ENCODE measurements at places on chromosomes 12 and 14.

- no peak for DNase-seq
These were observed 172.4 kb upstream of the LMNTD1 start for GRCh38 chr12:25725470-25725869.

DNA sequence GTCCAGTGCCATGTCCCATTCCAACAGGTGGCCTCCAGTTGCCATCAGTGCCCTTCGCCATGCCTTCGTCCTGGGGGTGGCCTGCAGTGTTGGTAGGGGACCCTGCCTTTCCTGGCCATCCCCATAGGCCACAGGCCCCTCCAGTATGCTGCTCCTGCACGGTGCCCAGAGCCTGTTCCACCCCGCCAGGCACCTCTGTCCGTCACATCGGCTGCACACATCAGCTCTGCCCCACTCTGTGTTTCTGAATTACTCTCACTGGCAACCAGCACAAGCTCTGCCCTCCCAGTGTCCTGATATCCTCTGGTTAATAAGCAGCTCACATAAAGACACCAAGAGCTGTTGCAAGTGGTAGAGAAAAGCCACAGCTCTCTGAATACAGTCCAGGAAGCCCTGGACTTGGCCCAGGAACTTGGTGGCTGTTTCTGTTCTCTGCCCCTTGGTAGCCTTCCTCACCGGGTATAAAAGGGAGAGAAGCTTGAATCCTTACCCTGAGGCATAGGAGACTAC is 31.3 kb upstream of the ATP2A2 start:
- DNase-seq, result no peak

GRCh38 chr12:91766454-91766853 is 379.2 kb downstream of the BTG1 start:
- DNase-seq, result no peak

- DNase-seq, result no peak
These were observed 43.6 kb upstream of the DDX11 start for GRCh38 chr12:31029916-31030562.

- no peak for DNase-seq
These were observed 29.2 kb downstream of the GNS start for GRCh38 chr12:64729909-64730587.

DNA sequence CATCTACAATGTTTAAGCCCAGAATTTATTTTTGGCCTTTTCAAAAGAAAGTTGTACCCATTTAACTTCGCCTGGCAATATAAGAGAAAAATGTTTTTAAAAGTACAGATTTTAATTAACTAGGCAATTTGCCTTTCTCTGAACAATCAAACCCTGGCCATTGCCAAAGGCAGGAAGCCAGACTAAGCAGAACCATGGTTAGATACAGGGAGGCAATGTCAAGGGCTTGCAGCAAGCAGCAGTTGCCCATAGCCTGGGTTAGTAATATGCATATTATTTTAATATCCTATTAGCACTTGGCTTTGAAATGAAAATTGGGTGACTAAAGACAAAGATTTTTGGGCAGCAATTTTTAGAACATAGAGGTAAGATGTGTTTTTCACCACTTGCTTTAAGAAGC is 51.1 kb upstream of the FRMD6 start:
- DNase-seq, result no peak

GRCh38 chr14:52279408-52279807 is 11.9 kb downstream of the PTGDR start:
- no peak for DNase-seq

GRCh38 chr12:95269892-95270291 is 52.3 kb downstream of the VEZT start:
- no peak for DNase-seq

- DNase-seq, result no peak
These were observed 630 bp downstream of the NELL2 start for GRCh38 chr12:44875417-44875953.

DNA sequence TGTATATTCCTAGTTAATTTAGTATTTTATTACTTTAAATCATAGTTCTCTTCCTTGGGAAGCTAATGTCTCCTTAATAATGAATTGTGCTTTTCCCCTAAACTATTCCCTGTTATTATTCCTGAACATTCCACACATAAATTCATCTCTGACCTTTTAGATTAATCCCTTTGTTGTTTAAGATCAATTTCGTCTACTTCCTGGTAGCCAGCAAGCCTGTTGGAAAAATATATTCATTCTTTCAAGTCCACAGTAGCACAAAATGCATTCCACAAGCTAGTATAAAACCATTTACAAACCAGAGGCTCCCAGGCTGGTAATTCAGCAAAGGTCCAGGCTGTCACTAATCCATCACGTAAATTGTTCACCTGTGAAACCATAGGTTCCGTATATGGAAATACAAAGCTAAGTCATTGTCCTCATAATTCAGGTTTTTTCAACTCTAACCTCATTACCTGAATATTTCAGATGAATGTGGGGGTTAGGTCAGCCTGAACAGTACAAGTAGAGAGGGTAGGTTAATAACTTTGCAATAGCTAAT is 232.7 kb downstream of the SEC23A start:
- DNase-seq, result no peak

DNA sequence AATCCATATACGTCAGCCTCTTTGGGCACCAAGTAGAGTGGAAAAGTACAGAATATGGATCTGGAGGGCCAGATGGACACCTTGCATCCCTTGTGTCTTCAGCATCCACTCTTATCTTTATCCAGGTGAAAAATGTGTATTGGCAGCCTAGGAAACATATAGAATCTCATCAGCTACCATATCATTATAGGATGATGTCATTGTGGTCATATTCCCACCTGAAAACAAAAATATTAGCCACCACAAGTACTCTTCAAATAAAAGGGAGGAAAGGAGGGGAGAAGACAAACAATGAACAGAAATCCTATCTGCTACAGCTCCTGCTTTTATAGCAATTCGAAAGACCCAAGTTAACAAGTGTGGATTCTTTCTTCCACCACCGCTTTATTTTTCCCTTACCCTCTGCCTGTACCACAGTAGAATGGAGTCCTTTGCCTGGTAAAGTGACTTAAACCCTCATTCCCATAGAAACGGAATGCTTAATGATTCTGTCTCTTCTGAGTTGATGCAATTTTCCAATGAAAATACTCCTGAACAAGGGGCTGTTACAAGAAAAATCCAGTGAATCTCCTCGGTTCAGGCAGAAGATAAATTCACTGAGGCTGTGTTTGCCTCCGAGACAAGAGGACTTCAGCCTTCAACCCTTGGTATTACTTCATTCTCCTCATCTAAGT is 13.8 kb upstream of the IL26 start:
- no peak for DNase-seq

- no peak for DNase-seq
These were observed 56.3 kb downstream of the KCNH5 start for GRCh38 chr14:62988967-62989366.

GRCh38 chr12:96335270-96335669 is 65.0 kb downstream of the CDK17 start:
- no peak for DNase-seq

DNA sequence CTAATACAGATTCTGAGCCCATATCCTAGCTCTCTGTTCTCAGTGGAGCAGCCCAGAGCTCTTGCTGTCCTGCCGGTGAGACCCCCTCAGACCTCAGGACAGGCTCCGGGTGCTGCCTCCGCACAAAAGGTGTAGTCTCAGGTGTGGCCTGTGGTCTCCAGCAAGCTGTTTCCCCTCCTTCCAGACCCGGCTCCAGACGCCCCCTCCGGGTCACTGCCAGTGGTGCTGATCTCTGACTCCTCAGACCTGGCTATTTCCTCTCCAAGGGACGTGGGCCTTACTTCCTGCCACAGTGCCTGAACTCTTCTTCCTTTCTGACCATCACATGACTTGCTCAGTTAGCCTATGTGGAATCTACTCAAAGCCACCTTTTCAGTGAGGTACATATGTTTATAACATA is 337.5 kb downstream of the GLT1D1 start:
- DNase-seq, result no peak

GRCh38 chr12:123945287-123946151 is 27.1 kb downstream of the CCDC92 start:
- no peak for DNase-seq

- no peak for DNase-seq
These were observed 256.2 kb downstream of the DAD1 start for GRCh38 chr14:22332686-22333421.

DNA sequence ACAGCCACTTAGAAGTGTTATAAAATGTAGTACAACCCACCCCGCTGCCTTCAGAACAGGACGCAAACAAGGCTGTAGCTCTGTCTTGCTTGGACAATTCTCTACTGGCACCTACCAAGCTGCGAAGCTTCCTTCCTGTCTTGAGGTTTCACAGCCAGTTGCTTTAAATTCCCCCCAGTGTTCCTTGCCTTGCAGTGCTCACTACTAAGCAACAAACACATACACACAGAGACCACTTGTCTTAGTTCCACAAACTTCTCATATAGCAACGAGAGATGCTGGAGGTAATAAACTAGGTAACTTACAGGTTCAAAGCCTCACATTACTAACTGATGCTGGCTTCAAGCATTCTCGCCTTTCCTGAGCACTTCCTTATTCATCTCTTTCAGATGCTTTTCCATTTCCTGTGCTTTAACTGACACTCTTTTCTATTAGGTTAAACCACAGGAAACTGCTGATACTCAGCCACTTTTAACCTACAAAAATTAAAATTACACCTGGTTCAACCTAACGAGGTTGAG is 91.5 kb upstream of the PTGDR start:
- DNase-seq, result no peak

DNA sequence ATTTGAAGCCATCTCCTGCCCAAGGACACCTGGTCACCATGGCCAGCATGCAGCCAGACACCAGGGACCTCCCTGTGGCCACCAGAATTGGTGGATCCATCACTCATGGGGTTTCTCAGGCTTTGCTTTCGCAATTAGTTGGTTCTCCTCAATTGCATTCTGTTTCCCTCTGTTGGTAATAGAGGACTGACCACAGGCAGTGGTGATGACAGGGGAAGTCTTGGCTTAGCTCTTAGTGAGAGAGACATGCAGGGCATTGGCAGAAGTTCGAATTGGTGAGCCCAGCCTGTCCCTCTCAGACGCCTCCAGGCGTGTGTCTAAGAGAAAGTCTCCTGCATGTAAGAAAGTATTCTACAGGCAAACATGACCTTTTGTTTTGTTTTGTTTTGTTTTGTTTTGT is 21.3 kb downstream of the HCAR2 start:
- no peak for DNase-seq

DNA sequence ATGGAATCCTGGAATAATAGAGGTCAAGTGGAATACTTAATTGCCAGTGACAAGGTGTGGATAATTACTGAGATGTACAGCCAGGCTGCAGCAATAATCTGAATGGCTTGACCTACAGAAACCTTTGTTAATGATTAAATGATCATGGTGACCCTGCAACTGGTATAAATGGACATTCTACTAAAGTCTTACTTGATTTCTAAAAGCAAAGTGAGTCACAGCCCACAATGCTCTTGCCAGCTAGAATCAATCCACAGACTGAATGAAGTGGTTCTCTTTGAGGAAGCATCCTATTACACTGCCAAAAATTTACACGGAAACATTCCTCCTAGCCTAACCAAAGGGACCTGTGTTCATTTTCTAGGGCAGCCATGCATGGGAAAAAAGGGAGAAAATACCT is 518.5 kb downstream of the SOX5 start:
- DNase-seq, result no peak

GRCh38 chr12:65525491-65526141 is 247.1 kb downstream of the MSRB3 start:
- DNase-seq, result no peak

- DNase-seq, result no peak
These were observed 156.5 kb upstream of the AMIGO2 start for GRCh38 chr12:47236109-47236714.

- no peak for DNase-seq
These were observed 27.0 kb downstream of the SYNE3 start for GRCh38 chr14:95489214-95490137.

GRCh38 chr12:9079883-9080675 is 35.6 kb downstream of the A2M start:
- no peak for DNase-seq

GRCh38 chr14:75238756-75239455 is 39.7 kb upstream of the FOS start:
- DNase-seq, result no peak

- DNase-seq, result no peak
These were observed 113.4 kb downstream of the LGMN start for GRCh38 chr14:92635031-92635430.

DNA sequence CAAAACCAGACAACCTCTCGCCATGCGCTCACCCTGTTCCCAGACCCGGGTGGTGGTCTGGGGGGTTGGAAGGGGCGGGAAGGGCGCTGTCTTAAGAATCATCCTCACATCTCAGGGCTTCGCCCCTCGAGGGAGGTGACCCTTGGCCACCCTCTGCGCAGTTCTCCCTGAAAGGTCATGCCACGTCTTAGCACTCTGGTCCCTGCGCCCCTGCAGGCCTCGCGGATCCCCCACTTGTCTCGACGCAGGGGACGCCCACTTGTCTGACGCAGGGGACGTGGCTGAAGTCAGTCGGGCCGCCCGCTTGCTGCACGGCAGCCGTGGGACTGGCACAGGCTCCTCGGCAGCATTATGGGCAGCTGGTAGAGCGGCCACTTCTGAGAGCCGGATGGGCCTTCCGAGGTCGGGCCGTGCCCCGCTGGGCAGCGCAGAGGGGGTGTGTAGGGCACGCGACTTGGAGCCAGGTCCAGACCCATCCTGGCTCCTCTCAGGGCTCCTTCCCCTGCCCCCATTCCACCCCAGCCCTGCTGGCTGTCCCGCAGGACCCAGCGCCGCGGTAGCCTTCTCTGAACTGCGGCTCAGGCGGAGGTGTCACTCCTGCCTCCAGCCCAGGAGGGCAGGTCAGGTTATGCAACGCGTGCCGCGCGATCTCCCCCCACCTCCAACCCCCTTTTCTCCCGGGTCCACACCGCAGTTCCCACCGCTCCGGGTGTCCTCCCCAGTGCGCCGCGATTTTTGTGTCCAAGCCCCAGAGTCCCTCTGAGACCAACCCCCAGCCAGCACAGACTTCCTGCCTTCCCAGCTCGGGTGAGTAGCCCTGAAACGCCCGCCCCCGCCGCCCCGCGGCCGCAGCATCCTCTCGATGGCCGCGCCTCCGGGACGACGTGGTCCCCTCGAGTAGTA is 40.9 kb upstream of the CAPRIN2 start:
- no peak for DNase-seq

GRCh38 chr14:100398044-100398443 is 74.9 kb downstream of the SLC25A47 start:
- DNase-seq, result no peak

GRCh38 chr14:81801921-81802320 is 268.3 kb upstream of the SEL1L start:
- no peak for DNase-seq

DNA sequence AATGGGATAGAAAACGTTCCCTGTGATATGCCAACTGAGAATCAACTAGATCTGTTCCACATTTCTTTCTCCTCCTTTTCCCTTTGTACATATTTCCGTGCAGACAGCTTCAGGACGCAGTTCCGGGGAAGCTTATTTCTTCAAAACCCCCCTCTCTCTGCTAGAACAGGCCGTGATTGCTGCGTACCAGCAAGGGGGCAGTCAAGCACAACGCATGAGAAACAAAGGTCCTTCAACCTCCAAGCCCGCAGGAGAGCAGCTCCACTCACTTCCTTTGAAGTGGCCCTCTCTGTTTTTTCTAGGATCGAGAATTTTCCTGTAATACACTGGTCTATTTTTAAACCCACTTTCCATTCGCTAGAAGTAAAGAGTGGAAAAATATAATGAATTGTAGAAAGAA is 80.8 kb downstream of the ZNF664 start:
- DNase-seq, result no peak

Data from activated CD4-positive, CD25-positive, alpha-beta regulatory T cell (primary cell).